ENCODE measurements at places on chromosomes 2 and 18. TPM values are rescaled to one million over a fixed set of nuclear protein-coding genes. Genes with fewer than 3 reads are reported as not detected.
A peak's percentile ranks its signal among the peaks of the same experiment; 100 is the strongest.

Gene COPS7B
- total RNA-seq = 63.7 TPM

- H3K4me3 ChIP-seq = no peak overlapping the region
- DNase-seq = peak; percentile 46
- H3K27ac ChIP-seq = no peak overlapping the region
Measured at GRCh38 chr2:227597998-227598397, 695 bp upstream of the SCYGR2 start.

DNA sequence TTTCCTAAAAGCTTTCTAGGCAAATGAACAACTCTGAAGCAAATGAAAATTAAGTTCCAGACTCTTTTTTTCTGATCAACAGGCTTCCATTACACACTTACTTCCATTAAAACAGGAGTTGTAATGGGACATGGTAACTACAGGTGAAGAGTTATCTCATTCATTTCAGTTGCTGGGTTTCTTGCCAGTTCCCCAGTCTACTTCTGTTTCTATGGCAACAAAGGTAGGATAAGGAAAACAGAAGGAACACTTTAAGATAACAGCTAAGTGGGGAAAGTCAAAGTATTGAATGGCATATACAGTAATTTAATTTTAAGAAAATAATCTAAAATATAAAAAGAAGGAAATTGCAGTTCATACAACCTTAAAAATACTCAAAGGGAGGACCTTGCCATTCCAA lies 25.1 kb downstream of the BAZ2B start:
- H3K27me3 ChIP-seq = no peaks in the 10 kb centered on the region
- peak; percentile 60 for DNase-seq
- H3K4me1 ChIP-seq = no peaks in the 10 kb centered on the region
- H3K36me3 ChIP-seq = no peaks in the 10 kb centered on the region
- no peak overlapping the region for H3K27ac ChIP-seq

GRCh38 chr2:96542357-96542977 lies 5.9 kb downstream of the ARID5A start:
- no peak overlapping the region for H3K4me3 ChIP-seq
- H3K36me3 ChIP-seq = no peaks in the 10 kb centered on the region

DNA sequence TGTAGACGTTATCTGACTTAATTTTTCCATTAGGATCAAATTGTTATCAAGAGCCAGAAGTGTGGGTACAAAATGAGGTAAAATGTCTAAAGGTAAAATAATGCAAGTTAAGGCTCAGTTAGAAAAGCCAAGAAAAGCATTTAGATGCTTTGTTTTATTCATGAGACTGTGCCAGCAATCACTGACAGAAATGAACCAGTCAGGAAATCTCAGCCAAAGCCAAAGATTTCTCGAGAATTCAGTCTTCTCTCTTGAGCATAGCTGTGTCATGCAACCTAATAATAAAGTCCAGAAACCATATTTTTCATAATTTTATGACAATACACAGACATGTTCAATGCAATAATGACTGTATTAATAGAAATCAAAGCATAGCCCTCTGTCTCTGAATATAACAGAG lies 43.5 kb upstream of the ZNF397 start:
- DNase-seq = no peak
- H3K27ac ChIP-seq = no peak overlapping the region
- no peaks in the 10 kb centered on the region for H3K27me3 ChIP-seq
- H3K4me3 ChIP-seq = no peak overlapping the region
- H3K36me3 ChIP-seq = no peaks in the 10 kb centered on the region

Data from GM23338 (cell line).